ENCODE measurements at places on chromosomes 3 and 15.

GRCh38 chr3:65787340-65787739 lies 251.4 kb downstream of the MAGI1 start:
- DNase-seq, result no peak

GRCh38 chr15:40269604-40270003 lies 13.3 kb downstream of the ANKRD63 start:
- no peak for DNase-seq

DNA sequence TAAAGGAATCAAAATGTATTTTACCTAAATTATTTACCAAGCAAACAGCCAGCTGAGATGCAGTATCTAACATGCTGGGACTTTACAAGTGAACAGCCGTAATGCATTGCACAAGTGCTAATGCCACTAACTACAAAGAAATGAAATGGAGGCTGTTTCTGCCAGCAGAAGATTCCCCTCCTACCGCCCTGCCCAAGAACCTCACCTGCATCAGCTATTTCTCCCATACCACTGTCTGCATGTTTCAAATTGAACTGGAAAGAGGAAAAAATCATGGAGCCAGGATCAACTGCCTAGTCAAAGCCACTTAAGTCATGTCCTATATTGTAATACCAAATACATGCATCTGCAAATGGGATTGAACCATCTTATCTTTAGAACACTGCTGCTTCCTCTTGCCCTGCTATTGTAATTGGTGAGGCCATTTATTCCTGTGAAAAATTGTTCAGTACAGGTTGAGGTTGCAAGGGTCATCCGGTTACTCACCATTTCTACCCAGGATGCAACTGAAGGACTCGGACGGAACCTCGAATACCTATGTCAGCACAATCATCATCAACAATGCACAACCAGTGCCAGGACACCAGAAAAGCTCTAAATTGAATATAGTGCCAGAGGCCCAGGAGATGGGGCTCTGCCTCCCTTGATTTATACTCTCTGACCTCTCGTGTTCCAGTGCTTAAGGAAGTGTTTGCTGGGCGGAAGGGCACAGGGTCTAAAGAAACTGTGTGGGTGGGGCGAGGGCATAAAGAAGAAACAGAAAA lies 27.5 kb downstream of the ANXA2 start:
- DNase-seq, result no peak

- no peak for DNase-seq
These were observed 1.5 kb upstream of the NCK1 start for GRCh38 chr3:136860541-136860940.

DNA sequence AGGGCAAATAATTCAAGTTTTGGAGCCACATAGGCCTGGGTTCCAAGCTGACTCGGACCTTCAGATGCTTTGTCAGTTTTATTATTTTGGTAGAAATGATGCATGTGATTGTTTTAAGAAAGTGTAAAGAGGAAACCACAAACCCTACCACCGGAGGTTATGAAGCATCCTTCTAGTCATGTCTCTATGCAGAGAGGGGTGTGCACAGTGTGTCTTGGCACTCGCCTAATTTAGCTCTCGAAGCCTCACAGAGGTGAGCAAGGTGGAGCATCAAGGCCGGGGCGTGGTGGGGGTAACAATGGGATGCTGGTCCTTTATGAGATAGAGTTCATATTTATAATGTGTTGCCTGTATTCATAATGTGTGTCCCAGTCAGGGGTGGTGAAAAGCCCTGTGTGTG lies 63.7 kb upstream of the SMAD6 start:
- no peak for DNase-seq

GRCh38 chr3:11845651-11846050 lies 1.0 kb downstream of the TAMM41 start:
- DNase-seq, result no peak

DNA sequence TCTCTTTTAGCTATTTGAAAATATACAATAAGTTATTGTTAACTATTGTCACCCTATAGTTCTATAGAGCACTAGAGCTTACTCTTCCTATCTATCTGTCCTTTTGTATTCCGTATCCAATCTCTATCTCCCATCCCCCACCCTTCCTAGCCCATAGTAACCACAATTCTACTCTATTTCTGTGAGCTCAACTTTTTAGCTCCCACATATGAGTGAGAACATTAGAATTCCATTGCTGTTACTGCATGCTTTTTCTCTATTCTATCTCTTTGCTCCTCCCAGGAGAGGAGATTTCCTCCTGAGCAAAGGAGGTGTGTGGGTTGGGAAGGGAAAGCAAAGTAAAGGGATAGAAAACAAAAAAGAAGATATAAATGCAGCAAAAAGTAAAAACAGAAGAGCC lies 105.6 kb upstream of the SLC4A7 start:
- no peak for DNase-seq

GRCh38 chr15:68229386-68230156 lies at the start of gene CLN6:
Gene CLN6 (minus strand): TSS chr15:68229728. CDS start chr15:68229584, 144 bp downstream.
- no peak for DNase-seq

DNA sequence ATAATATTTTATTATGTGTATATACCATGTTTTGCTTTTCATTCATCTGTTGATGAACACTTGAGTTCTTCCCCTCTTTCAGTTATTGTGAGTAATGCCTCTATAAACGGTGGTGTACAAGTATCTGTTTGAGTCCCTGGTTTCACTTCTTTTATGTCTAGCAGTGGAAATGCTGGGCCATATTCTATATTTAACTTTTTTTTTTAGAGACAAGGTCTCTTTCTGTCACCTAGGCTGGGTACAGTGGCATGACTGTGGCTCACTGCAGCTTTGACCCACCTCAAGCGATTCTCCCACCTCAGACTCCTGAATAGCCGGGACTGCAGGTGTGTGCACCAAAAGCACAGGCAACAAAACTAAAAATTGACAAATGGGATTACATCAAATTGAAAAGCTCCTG lies 19.9 kb downstream of the GOLM2 start:
- DNase-seq, result no peak

GRCh38 chr3:142999881-143000280 lies 1.5 kb upstream of the U2SURP start:
- DNase-seq, result no peak

DNA sequence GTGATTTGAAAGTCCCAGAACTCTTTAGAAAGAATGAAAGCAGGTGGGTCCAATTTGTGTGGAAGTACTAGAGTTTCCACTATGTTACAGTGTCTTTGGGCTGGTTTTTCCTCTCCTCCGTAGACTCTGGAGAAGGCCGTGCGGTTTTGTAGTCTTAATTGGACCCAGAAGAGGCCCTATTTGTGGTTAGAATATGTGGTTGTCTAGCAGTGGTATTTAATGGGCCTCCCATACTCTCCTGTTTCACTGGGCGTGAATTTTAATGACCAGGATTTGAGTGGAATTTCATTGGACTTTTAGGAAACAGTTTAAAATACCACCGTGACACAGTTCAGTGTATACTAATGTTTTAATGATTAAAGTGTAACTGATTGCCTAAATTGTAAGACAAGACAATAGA lies 182.3 kb downstream of the BBX start:
- DNase-seq, result no peak

- no peak for DNase-seq
These were observed 85.8 kb downstream of the ANP32A start for GRCh38 chr15:68734881-68735280.

DNA sequence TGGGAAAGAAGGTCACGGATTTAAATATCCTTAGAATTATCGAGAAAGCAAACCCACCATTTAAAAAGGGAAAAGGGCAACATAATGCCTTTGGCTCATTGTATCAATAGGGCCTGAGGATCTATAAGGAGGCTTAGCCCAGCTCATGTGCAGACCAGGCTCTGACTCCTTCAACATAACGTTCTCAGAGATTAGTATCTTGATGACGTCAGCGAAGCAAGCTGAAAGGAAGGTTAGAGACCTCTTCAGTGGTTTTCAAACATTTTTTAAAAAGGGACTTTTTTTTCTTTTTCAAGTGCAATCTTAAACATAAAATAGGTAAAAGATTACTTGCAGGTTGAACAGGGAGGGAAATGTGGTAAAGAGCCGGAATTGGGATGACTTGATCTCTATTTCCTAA lies 463.9 kb upstream of the ADAMTS9 start:
- DNase-seq, result no peak

DNA sequence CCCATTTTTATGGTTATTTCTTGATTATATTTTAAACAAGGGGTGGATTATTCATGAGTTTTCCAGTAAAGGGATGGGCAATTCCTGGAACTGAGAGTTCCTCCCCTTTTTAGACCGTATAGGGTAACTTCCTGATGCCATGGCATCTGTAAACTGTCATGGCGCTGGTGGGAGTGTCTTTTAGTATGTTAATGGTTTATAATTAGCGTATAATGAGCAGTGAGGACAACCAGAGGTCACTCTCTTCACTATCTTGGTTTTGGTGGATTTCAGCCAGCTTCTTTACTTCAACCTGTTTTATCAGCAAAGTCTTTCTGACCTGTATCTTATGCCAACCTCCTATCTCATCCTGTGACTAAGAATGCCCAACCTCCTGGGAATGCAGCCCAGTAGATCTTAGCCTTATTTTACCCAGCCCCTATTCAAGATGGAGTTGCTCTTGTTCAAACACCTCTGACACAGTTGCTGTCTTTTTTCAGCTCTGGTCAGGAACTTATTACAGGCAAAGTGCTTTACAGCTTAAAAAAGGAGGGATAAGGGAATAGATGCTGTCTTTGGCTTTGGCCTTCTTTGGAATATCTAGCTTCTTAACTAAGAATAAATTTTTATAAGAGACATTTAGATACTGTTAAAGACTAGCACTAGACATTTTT lies 257.8 kb downstream of the CNTN4 start:
- DNase-seq, result no peak

- peak; percentile 35 for DNase-seq
These were observed 1.5 kb upstream of the SLC12A8 start for GRCh38 chr3:125213946-125214542.

GRCh38 chr15:29570948-29571791 lies 251.1 kb downstream of the TJP1 start:
- DNase-seq, result no peak

GRCh38 chr3:144028798-144029411 lies 57.3 kb downstream of the DIPK2A start:
- DNase-seq, result no peak

DNA sequence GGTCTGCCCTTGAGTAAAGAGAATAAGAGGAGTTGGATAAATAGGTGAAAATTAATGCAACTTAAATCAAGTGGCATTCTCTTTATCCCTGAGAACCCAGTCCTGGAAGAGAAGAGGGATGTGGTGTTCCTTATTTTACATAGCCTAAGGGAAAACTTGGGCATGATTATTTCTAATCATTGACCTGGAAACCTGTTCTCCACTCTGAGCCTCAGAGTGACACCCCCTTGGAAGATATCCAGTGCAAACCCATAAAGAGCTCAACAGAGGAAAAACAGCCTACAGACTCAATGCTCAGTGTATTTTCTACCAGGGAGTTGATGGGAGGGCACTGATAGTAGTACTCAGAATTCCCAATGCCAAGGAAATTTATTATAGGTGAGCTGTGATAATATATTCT lies 22.0 kb downstream of the SLC15A2 start:
- no peak for DNase-seq

GRCh38 chr15:31197497-31198414 lies 96.2 kb upstream of the TRPM1 start:
- no peak for DNase-seq

DNA sequence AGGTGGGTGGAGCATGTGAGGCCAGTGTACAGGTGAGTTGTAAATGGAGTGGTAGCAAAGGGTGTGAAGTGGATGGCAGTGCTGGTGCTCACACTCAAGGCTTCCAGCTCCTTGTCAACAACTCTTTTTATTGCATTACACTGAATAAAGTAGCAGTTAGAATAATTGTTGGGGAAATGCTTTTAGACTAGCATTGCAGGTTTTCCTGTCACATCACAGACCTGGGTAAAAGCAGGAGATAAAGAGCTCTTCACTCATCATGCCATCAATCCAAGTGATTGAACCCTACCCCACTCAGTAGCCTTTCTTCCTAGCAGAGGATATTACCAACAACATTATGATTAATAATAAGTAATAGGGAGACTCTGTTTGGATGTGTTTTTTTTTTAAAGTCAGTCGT lies 81.6 kb downstream of the CDIN1 start:
- no peak for DNase-seq

GRCh38 chr15:81380668-81381067 lies 6.7 kb upstream of the TMC3 start:
- no peak for DNase-seq

DNA sequence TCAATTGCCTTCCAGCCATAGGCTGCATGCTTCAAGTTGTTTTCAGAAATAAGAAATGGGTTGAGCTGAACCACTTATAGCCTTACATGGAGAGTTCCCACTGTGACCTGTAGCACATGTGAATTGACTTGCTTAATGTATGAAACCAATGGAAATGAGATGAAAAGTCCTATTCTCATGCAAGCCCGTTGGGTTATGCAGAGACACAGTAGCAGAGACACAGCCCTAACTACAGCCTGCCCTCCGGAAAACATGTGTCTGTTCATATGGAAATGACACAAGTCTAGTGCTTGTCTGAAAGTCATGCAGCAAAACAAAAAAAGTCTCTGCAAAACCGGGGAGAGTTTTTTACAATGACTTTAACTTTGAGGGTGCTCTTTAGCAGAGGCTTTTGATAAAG lies 14.5 kb downstream of the HIGD2B start:
- DNase-seq, result no peak

DNA sequence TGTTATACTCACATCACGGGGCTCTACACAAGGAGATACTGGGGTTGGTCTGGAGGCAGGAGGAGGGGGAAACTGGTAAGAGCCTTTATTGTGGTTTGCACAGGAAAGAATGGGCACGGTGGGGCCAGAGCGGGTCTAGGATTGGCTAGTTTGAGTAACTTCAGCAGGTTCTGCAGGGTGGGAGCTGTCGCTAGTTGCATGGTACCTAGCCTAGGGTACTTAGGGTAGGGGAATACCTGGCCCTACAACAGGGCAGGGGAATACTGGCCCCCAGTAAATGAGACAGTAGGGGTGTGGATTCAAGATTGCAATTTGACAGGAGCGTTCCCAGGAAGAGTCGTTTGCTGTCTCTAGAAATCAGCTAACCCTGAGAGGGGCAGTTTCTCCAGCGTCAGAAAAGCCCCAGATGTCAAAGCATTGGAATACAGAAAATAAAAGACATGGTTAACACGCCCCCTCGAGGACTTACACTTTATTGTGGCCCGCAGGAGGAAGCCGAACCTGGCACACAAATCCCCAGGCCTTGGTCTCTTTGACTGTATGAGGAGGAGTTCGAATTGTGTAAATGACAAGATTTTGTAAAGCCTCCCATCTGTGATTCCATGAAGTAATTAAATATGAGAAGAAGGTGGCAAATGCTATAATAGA lies 32.0 kb downstream of the ST8SIA2 start:
- no peak for DNase-seq

DNA sequence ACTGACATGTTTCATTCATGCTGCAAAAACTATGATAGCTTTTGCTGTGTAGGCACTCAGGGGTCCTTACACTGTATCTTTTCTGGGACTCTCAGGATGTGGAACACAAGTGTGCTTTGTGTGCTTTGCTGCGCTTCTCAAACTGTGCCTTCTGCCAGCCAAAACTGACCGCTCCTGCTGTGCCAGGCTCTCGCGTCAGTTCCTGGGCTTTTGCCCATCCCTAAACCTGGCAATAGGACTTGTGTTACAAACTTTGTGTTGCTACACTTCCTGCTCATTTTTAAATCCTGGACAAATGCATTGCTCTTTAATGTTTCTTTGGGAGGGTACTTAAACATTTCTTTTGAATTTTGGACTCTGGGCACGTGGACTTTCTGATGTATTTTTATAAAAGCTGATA lies 60.3 kb downstream of the DIPK2A start:
- no peak for DNase-seq
